NCI-H460 (cell line): ENCODE measurements at places on chromosomes 5 and 9.
A peak's percentile ranks its signal among the peaks of the same experiment; 100 is the strongest.

DNA sequence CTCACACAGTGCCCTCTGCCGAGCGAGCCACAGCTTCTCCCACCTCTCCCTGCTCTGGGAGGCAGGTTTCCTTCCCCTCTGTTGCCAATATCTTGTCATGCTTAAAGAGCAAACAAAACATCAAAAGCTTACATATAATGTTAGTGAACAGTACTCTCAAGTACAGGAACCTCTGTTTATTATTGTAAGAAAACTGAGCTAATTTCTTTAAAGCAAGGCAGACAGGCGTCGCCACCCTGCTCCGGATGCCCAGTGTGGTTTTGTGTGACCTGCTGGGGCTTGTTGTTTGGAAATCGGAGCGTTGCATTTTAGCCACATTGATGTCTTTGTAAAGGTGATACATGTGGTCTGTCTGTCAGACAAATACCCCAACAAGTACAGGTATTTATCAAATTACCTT, 401.4 kb upstream of the IRX1 start:
- no peak for DNase-seq

GRCh38 chr9:106648799-106649198, 214.2 kb upstream of the ZNF462 start:
- DNase-seq: no peak

DNA sequence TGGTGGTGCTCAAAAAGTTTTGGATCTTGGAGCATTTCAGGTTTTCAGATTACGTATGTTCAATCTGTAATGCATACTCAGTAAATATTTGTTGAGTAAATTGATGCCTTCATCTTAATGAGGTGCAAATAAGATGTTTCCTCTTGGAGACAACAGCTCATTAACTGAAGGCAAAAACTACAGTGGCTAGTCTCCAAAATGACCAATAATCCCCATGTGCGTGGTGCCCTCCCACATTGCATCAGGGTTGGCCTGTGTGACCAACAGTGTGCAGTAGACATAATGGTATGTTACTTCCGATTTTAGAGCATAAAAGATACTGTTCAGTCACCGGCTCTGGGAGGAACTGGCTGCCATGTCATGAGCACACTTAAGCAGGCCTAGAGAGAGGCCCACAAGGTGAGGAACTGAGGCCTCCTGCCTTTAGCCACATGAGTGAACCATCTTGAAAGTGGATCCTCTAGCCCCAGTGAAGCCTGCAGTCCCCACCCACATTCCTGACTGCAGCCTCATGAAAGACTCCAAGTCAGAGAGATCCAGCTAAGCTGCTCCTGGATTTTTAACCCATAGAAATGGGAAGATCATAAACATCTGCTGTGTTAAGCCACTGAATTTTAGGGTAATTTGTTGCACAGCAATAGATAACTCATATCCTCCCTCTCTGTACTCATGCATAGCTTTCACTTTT, 55.7 kb downstream of the LIFR start:
- no peak for DNase-seq

DNA sequence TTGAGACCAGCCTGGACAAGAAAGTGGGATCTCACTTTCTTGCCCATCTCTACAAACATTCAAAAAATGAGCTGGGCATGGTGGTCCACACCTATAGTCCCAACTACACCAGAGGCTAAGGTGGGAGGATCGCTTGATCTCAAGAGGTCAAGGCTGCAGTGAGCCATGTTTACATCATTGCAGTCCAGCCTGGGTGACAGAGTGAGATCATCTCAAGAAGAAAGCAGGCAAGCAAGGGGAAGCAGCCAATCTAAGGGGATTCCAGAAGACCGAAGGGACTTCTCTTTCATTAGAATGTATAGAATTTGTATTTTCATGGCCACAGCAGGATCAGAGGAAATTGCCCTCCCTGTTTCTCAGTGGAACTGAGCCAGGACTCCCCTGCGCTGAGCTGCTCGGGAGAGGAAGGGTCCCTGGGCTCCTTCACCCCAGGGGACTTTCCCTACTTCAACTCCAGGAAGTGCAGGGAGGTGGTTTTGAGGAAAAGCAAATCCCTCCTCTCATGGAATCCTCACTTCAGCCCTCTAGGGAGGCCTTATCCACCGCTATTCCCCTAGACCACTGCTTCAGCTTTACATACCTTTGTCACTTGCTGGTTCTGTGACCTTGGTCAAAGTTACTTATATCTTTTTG, 12.1 kb downstream of the WWC1 start:
- no peak for DNase-seq

DNA sequence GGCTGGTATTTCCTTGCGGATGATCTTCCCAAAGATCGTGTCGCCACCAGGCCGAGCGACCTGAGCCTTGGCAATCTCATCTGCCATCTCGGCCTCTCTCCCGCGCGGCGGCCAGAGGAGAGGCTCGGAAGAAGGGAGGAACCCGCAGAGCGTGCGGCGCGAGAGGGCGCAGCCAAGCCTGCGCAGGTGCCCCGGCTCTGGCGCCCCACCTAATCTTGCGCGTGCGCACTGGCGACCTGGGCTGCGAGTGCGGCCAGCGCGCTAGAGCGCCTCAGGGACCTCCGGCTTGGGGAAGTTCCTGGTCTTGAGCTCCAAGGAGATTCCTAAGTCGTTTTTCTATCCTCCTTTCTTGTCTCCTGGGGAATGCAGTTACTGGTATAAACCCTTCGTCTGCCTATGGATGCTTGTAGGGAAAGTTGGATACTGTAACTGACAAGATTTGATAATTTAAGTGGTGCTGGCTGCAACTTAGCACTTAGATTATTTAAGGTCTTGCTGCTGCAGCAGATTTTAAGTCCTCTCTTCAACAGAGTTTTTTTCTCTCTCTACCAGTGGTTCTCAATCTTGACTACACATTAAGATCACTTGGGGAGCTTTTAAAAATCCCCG, at the start of gene HINT1:
TSS of gene HINT1 (minus strand) at position 138 of the 609 bp plus-strand sequence. CDS start at position 87, 51 bp downstream.
- peak; percentile 92 for DNase-seq

- DNase-seq: no peak
Measured at GRCh38 chr5:14745188-14745563, 80.7 kb downstream of the OTULIN start.

DNA sequence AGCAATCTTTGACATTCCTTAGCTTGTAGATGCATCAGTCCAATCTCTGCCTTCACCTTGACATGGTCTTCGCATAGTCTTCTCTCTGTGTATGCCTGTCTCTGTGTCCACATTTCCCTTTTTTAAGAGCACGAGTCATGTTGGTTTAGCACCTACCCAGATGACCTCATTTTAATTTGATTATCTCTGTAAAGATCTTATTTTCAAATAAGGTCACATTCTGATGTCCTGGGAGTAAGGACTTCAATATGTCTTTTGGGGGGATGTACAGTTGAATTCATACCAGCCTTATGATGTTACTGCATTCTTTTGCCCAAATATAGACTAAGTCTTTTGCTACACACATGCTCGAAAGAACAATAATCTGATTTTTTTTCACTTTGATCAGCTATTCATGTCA, 6.9 kb downstream of the KCTD16 start:
- no peak for DNase-seq

DNA sequence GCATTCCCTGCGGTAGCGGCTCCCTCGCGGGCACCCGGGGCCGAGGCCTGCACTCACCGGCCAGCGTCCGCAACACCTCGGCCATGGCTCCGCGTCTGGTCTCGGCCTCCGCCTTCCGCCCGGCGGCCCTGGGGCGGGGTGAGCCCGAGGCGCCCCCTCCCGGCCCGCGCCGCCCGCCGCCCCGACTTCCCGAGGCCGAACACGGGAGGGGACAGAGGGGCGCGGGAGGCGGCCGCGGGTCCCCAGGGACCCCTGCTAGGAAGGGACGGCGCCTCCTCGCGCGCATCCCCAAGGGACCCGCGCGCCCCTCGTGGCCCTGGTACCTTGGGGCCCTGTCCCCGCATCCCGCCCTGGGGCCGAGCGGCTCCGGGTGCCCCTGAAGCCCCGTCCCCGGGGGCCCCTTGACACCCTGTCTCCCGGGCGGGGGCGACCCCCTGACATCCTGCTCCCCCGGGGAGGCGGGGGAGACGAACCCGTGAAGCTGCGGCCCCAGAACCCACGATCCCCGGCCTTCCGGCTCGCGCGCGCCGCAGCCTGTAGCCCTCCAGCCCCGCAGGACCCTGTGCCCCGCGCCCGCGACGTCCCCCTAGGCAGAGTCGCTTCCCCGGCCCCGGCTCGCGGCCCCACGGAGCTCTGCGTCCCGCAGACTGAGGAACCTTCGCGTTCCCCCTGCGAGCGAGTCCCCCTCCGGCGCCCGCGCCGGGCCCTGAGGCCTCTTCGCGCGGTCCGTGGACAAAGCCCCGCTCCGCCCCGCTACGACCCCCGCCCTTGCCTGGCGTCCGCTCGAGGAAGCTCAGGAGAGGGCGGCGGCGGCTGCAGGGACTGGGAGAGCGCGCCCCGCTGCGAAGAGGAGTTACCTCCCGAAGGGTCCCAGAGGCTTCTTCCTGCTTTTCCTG, at the start of gene ABO:
TSS of gene ABO (minus strand) at position 97 of the 896 bp plus-strand sequence.
- DNase-seq: no peak

GRCh38 chr5:56456002-56456401, 222.9 kb upstream of the ANKRD55 start:
- DNase-seq: no peak

DNA sequence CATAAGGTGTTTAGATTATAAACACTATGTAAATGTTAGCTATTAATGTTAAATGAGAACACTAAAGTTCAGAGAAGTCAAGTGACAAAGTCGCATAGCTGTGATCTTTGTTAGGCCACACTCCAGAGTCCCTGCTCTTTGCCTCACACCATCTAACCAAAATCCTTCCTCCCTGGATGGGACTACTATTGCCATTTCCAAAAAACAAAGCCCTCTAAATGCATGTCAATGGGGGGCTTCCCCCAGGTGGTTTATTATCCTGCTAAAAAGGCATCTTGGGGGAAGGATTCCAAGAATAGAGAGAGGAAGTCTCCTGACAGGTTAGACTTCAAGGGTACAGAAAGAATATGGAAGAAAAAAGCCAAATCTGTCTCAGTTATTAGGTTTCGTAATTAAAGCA, 10.4 kb downstream of the NR6A1 start:
- DNase-seq: no peak

- no peak for DNase-seq
Measured at GRCh38 chr5:19855031-19855430, 133.0 kb downstream of the CDH18 start.

DNA sequence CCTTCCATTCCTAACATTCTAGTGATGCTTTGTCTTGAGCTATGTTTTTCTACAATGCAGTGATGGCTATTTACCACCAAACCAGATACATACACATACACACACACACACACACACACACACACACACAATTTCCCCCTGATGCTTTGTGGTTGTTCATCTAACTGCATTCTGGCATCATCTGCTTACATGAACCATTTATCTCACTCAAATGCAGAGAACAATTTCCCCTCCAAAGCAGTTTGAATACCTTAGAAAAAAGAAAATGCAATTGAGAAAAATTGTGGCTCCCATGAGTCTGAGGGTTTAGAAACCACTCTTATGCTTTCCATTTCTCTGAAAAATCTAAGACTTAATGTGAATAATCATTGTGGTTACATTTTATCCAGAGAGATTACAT, 1024.8 kb downstream of the TLE4 start:
- no peak for DNase-seq

- no peak for DNase-seq
Measured at GRCh38 chr9:98590101-98590500, 118.6 kb downstream of the GABBR2 start.

DNA sequence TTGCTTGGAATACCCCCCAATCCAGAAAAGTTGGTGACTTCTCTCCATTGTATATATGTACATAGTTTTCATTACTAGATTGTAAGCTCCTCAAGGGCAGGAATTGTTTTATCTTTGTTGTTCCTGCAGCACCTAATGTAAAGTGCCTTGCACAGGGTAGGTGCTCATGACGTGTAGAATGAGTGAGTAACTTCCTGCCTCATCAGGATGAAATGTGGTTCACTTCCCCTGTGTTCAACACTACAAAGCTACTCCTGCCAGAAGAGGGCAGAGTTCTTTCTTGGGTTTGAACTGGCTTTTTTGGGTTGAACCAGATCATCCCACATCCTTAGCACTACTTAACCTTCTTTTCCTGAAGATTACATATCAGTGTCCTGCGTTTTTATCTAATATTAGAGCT, 23.9 kb downstream of the GTF3C4 start:
- DNase-seq: no peak

DNA sequence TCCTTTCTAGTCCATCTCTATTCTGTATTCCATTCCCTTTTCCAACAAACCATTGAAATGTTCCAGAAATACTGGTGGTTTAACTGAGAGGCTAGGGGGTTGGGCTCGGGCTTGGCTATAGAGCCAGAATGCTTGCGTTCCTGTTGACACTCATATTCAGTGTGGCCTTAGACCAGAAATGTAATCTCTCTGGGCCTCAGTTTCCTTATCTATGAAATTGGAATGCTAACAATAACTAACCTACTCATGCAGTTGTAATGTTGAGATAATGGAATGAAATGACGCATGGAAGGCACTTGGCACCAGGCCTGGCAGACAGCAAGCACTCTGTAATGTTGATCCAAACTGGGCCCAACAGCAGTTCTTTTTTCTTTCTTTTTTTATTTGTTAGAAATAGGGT, 26.8 kb downstream of the JADE2 start:
- no peak for DNase-seq

GRCh38 chr9:118785456-118785855, 583.8 kb downstream of the BRINP1 start:
- no peak for DNase-seq

- DNase-seq: no peak
Measured at GRCh38 chr5:38367410-38367809, 109.1 kb downstream of the EGFLAM start.

DNA sequence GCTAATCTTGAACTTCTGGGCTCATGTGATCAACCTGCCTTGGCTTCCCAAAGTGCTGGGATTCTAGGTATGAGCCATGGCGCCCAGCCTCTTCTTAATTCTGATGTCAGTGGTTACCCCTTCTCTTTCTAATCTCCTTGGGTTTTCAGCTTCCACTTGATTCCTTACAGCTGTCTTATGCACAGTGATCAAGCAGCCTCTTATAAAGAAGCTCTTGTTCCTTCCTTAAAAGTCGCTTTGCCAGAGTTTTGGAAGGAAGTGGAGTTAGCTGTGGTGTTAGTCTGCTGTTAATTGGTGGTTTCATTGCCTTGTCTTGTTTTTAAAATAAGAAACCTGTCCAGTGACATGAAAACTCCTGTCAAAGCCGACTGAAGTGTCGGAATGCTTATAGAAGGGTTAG, 128.1 kb upstream of the CACNA1B start:
- no peak for DNase-seq

DNA sequence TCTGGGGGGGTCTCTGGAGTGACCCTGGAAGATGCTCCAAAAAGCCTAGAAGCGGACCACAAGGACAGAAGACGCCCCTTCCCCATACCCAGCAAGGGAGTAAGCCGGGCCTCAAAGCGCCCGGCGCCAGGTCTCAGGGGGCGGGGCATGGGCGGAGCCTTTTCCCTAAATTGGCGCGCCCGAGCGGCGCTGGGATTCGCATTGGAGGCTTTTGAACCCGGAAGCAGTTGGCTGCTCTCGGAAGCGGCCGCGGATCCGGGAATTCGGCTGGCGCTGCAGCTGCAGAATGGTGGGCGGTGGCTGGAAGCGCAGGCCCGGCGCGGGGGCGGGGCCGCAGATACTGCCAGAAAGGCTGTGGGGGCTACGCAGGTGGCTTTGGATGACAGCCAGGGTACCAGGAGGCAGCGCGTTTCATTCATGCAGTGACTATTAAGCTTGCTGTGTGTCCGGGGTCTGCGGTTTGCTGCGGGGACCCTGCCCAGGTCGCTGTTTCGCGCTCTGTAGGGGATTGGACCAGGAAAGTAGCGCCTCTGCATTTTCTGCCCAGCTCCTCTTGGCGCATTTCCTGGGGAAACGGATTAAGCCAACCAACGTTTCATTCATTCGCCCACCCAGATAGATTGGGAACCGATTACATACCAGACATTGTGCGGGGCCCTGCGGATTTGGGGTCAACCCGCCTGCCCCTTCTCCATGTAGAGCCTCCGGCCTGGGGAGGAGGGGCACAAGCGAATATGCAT, 83.0 kb upstream of the FREM1 start:
- DNase-seq: peak; percentile 2

- DNase-seq: no peak
Measured at GRCh38 chr9:105150991-105151685, 93.3 kb upstream of the SLC44A1 start.
